RKO (cell line): ENCODE measurements at places on chromosomes 12 and 14.

- no peak for DNase-seq
These were observed 83.9 kb downstream of the BMP4 start for GRCh38 chr14:53872681-53873089.

DNA sequence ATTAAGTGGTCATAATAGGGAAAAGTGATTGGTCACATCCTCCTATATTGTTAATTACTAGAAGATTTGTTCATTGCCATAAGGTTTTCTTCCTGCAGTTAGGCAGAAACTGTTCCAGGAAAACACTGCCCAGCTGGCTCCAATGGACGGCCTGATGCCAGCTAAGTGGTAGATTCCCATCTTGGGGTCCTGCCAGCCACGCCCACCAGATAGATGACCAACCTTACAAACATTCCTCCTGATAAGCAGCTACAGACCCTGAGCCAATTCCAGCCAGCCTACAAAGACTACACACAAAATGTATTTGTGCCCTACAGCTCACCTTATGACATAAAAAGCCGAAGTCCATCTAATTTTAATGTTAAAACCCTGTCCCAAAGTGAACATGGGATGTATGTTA lies 685.9 kb upstream of the USP15 start:
- no peak for DNase-seq

DNA sequence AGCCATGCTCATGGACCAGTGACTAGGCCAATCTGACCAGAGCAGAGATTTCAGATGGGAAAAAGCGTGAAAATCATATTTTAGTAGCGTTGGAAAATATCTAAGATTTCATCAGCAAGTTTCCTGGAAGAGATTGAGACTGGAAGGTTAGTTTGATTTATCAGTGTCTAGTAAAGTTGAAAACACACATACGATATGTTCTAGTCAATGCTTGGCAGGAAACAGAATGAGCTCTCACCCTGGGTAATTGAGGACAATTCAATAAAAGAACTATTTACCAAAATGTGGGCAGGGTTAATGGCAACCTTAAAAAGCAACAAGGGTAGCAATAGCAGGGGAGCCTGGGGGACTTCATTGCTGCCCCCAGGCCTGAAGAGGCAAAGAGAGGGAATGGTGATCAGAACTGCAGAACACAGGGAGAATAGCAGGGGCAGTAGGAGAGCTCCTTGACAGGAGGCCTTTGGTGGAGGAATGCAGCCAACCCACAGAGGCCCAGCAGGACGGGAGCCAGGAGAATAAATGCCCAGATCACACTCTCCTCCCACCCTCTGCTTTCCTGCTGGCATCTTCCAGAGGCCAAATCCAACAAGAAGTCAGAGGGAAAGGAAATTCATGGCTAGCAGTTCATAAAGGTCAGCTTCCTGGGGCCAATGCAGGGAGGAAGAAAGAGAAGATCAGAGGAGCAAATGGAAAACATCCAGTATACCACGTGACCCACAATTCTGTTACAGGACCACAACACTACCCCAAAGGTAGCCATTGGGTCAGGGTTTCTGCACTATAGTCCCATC lies 27.6 kb upstream of the LRP6 start:
- DNase-seq, result no peak

DNA sequence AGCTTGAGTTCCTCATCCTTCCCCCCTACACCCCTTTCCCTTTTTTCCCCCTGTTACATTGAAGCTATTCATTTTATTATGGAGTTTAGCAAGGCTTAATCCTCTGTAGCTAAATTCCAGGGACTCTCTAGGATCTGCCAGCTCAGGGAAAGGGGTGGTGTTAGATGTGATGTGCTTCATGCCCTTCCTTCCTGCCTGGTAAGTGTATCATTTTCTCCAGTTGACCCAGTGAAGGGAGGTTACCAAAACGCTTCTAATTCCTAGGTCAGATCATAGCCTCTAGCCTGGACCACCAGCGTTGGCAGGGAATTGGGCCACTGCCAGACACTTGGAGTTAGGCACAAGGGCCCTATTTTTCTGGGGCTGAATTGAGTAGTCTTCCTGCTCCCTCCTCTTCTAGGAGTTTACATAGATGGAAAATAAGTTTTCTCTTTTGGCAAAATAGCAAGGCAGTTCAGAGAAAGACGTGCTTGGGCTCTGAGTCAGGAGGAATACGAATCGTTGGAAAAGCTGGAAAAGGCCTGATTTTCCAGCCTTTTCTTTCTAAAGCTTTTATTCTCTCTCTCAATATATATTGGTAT lies 88.3 kb downstream of the NPAS3 start:
- no peak for DNase-seq

- DNase-seq, result no peak
These were observed 441.5 kb downstream of the PRKD1 start for GRCh38 chr14:29486132-29486531.

GRCh38 chr12:12726555-12727093 lies 9.5 kb downstream of the CDKN1B start:
- peak; percentile 92 for DNase-seq

DNA sequence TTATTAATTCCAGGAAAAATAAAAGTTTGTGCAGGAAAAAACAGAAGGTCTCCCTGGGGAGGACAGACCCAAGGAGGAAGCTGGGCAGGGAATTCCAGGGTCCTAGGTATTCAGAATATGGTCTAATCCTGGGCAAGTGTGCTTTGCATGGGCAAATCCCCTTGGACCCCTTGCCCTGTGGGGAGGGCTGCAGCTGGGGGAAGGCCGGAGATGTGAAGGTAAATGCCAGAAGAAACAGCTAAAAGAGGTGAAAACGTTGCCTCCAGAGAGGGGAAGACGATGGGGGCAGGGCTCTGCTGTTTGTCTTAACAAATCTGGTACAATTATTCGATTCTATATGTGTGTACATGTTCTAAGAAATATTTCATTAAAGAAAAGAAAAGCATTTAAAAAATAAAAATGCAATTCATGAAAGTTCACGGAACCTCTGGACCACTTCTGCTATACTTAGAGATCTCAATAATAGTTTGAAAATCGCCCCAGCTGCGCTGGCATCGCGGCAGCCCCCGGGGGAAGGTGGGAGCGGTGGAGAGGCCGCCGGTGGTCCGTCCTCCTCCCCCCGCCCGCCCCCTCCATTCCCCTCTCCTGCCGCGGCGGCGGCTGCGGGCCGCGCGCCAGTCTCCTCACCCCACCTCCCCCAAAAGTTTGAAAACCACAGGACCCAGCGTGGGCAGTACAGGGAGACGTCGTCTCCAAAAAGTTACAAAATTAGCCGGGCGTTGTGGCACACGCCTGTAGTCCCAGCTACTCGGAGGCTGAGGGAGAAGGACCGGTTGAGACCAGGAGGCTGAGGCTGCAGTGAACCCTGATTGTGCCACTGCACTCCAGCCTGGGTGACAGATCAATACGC lies 1.5 kb upstream of the PRPF40B start:
- DNase-seq, result no peak

GRCh38 chr14:44616204-44616603 lies 109.1 kb upstream of the FSCB start:
- DNase-seq, result no peak

DNA sequence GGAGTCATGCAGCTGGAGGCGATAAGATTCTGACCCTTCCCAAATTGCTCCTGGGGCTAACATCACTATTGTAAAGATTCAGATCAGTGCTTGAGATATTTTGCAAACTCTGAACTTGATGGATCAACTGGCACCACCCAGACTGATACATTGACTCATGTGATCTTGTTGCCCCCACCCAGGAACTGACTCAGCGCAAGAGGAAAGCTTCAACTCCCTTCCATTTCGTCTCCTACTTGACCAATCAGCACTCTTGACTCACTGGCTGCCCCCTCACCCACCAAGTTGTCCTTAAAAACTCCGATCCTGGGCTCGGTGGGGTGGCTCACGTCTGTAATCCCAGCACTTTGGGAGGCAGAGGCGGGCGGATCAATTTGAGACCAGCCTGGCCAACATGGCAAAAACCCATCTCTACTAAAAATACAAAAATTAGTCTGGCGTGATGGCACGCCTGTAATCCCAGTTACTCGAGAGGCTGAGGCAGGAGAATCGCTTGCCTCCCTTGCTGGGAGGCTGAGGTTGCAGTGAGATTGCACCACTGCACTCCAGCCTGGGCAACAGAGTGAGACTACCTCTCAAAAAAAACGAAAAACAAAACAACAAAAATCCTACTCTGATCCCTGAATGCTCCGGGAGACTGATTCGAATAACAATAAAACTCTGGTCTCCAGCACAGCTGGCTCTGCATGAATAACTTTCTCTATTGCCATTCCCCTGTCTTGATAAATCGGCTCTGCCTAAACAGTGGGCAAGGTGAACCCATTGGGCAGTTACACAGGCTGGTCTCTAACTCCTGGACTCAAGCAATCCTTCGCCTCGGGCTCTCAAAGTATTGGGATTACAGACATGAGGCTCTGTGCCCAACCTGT lies 9.8 kb upstream of the ARF6 start:
- no peak for DNase-seq

DNA sequence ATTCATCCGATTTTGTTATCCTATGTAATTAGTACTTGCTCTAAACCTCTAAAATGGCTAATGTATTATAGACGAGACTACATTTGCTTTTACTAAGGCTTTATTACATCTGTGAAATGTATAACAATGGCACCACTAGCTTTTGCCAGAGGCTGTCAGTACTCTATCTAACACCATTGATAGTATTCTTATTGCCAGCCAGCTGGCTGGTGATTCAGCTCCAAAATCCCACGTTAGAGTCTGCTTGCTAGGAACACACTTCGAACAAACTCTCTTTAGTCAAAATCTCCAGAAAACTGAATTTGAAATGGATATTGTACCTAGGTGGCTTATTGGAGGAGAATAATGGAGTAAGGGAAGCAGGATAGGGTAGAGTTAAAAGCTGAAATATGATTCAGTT lies 839.2 kb downstream of the SLC6A15 start:
- no peak for DNase-seq

GRCh38 chr12:131775392-131776236 lies 52.6 kb upstream of the MMP17 start:
- DNase-seq, result no peak

- DNase-seq, result no peak
These were observed 57.5 kb downstream of the CALM1 start for GRCh38 chr14:90454041-90455000.

- DNase-seq, result peak; percentile 27
These were observed 8.6 kb downstream of the PDE3A start for GRCh38 chr12:20376984-20377383.

DNA sequence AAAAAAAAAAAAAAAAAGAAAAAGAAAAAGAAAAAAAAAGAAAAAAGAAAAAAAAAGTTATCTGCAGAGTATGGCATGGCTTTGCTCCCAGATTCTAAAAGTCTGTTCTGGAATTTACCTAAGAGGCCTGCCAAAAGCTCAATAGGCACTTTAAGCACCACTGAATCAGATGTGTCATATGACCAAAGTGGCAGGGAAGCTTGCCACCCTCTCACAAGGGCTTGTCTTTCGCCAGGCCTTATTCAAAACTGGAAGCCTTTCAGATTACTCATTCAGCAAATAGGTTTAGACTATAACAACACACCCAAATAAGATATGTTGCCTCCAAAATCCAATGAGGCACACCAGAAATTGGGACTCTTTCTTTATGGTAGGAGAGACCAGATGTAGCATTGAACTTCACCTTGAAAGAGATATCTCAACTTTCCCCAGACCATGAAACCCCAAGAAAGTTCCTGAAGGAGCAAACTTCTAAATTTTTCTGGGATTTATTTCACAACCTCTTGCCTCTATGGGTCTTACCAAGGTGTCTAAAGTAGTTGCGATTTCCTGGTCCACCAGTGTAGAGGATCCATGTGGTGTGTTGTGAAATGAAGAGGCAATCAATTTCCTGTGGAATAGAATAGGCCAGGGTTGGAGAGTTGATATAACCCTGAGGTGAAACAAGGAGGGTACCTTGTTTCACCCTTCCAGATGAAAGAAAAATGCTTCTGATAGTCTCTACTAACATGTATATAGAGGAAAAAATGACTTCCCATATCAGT lies 218.8 kb downstream of the DAD1 start:
- no peak for DNase-seq

DNA sequence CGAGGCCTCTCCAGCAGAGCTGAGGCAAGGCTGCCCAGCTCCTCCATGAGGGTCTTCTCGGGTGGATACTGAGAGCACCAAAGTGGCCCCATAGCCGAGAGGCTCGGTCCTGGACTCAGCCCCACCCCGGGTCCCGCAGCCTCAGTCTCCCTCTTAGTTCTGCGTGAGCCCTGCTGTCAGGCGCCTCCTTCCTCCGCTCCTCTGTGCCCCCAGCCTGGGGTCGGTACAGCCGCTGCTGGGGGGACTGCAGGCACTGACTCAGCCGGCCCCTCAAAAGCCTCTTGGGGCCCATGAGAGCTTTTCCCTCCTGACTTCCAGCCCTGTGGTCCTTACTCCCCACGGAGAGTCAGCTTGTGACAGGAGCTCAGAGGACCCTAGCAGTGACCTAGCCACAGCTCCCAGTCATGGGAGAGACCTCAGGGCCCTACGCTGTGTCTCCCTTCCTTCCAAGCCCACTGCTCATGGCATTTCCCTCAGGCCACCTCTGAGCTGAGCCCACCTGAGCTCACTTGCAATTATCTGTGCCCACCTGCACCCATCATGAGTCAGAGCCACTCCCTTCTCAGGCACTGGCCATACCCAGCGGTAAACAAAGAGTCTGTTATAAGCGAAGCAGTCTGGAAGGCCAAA lies 295.0 kb upstream of the RTL1 start:
- no peak for DNase-seq

DNA sequence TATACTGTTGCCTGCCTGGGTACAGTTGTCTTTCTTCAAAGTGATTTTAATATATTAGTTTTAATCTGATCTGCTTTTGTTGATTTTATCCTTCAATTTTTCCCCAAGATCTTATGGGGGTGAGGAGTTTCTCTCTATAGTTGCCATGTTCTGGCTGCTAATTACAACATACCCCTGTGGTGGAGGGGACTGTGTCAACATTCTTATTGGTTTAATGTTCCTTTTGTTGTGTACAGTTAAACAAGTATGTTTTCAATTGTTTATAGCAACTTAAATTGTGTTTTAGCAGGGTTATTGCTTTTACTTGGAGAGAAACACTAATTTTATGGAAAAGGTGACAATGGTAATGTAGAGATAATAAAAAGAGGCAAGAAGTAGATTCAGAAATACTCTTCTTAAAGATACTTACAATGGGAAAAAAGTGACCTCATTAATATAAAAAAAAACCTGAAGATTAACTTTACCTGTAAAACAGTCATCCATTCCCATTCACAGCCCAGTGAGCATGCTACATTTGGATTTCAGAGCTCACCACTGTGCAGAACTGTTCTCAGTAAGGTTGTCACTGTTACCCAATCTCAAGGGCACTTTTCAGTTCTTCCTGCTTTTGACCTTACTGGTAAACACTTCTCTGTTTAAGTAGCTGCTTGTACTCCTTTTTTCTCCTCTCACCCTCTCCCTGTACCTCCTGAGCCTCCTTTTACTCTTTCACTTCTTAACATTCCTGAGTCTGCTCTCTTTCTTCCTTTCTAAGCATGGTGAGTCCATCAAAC lies 8.1 kb upstream of the LRRK2 start:
- no peak for DNase-seq
